NCI-H524 treated with DMSO at 0.1 percent for 48 hours (cell line): ENCODE measurements at places on chromosomes 3 and 15.

GRCh38 chr3:101791778-101792177, 12.8 kb downstream of the NXPE3 start:
- no peak for DNase-seq

DNA sequence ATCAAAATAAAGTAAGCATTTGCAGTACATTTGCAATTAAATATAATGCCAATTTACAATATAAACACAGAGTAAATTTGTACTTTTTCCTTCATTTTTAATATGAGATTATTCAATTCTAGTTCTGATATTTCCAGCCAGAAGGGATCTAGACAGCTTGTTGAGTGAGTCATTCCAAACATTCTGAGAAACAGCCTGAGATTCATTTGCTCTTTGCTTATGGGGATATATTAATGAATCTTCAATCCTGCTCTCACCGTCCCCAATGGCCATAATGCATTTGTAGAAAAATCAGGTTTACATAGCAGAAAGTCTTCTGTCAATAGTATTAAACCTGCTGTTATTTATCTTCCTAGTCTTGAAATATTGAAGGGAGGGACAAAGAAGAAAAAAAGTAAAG, 554.2 kb downstream of the TUSC7 start:
- DNase-seq, result no peak

DNA sequence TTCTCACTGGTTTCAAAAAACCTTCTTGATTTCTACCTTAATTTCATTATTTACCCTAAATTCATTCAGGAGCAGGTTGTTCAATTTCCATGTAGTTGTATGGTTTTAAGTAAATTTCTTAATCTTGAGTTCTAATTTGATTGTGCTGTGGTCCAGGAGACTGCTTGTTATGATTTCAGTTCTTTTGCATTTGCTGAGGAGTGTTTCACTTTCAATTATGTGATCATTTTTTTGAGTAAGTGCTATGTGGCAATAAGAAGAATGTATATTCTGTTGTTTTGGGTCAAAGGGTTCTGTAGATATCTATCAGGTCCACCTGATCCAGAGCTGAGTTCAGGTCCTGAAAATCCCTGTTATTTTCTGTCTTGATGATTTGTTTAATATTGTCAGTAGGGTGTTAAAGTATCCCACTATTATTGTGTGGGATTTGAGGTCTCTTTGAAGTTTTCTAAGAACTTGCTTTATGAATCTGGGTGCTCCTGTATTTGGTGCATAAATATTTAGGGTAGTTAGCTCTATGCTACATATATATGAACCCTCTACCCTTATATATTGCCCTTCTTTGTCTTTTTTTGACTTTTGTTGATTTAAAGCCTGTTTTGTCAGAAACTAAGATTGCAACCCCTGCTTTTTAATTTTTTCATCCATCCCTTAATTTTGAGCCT, 158.4 kb upstream of the TPRG1 start:
- no peak for DNase-seq

DNA sequence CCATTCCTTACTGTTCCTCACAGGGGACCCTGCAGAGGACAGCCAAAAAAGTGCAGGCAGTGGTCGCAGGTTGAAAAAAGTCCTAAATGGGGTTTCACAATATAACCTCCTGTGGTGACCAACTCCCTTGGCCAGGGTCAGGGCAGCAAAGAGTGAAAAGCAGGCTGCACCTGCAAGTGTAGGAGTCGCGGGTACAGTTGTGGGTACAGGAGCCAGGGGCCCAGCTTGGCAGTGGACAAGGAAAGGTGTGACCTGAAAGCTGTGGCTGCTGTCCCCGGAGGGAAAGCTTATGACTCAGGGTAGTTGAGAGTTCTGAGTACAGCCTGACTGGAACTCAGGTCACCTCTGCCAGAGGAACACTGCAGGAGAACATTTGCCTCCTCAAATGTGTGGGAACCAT, 1114.1 kb downstream of the ROBO2 start:
- DNase-seq, result no peak

DNA sequence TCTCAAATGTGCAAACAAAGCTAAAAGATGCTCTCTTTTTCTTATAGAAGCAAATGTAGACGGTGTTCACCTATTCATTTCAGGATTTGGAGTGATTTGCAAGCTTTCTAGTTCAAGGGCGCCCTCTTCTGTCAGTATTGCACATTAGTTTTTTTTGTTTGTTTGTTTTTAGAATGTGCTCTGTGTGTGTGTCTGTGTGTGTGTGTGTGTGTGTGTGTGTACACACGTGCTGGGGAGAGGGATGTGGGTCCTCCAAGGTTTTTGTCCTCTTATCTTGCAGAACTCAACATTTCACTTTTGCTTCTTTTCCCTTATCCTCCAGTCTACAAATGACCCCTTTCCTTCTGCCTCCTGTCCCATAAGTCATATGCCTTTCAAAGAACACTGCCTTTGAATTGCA, 23.5 kb downstream of the DNAH1 start:
- peak; percentile 12 for DNase-seq

GRCh38 chr3:188198760-188199327, 44.9 kb downstream of the LPP start:
- no peak for DNase-seq

GRCh38 chr3:47482366-47482765, 6.6 kb upstream of the SCAP start:
- DNase-seq, result no peak

GRCh38 chr15:85554852-85555521, 174.6 kb downstream of the AKAP13 start:
- no peak for DNase-seq

DNA sequence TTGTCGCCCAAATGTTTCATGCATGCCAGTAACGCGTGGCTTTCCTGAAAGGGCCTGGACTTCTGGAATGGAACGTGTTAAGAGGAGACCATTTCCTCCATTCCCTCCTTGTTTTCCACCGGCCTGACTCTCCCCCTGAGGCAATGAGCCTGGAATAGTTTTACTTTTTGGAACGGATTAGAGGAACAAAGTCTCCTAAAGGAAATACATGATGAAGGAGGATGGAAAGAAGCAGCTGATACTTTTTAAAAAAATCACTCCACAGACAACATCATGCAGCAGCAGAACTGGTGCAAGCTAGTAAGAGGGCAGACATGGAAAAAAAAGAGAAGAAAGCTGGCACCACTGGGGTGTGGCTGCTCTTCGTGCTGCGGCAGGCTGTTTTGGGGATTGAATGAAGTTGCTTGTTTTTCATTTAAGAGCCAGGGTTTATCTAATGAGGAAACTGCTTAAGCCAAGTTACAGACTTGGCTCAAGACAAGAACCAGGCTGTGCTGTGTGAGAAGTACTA, 3.6 kb upstream of the KBTBD12 start:
- DNase-seq, result no peak

GRCh38 chr3:50338965-50339364, 1.7 kb downstream of the RASSF1 start:
- DNase-seq, result no peak

- no peak for DNase-seq
These were observed 36.5 kb downstream of the HEG1 start for GRCh38 chr3:125019271-125019670.

- DNase-seq, result no peak
These were observed 2.3 kb upstream of the UBE3A start for GRCh38 chr15:25441111-25441510.

DNA sequence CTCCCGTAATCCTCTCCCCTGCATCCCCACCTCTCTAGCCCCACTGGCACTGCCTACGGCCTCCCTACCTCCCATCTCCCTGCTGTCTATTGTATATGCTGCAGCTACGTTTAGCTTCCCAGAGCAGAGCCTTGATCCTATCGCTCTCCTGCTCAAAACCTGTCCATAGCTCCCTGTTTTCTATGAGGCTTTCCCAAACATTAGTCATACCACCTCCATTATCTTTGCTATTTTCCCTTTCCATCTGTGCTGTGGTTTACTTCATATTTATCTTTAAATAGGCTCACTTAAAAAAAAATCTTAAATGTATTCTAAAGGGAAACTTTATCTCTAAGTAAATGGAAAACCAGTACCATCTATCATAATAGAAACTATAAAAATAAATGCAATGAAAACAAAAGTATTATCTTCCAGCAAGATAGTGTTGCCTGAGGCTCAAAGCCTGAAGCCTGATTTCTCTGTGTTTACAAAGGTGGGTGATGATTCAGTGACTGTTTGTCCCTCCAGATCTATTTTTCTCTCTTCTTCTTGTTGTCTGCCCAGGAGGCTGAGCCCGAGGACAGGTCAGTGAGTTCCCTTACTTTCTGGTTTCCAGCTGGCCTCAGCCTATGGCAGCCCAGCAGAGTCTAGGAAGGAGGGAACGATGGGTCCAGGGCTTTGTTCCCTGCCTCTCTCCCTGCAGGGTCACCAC, 397.1 kb upstream of the CFAP20DC start:
- no peak for DNase-seq

DNA sequence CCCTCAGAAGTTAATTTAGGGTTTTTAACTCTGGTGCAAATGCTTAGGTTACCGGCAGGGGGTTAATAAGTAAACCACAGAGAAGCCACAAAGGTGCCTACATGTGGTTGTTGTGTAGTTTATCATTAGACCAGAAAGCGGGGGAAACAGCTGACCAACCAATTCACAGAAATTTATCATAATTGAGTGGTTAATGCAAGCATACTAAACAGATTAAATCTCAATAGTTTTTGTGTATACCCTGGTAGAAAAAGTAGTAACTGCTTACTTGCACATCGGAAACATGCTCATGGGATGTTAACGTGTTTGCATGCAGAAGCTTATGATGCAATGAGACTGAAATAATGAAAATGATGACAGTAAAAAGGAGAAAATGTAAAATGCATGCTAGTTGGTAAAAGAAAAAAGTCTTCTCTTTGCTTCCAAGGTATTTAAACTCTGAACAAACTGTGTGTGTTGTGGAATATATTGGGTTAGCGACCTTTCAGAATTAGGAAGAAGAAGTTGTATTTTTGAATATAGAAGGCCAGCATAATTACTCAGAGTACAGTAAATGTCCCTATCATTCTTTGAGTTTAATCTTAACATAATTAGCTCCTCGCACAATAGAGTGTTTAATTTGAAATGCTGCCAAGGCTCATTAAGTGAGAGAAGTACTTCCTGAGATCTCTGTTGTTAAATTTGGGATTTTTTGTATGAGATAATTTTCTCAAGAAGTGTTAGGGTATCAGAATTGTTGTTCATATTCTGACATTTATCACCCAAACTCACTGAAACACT, 316.2 kb downstream of the PTPRG start:
- no peak for DNase-seq

- no peak for DNase-seq
These were observed 806.5 kb downstream of the OTOL1 start for GRCh38 chr3:162302983-162303624.

DNA sequence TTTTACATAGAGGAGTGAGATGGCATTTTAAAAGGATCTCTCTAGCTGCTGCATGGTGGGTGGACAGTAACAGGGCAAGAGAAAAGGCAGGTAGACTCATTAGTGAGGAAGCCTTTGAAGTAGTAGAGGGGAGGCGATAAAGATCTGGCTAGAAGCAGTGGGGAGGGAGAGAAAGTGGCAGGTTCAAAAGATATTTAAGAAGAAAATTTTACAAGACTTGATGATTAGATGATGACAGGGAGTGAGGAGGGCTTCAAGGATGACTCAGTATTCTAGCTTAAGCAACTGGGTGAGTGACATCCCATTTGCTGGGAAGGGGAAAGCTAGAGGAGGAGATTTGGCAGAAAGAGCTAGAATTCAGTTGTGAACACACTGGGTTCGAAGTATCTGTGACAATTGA, 3.8 kb upstream of the BRPF1 start:
- DNase-seq, result no peak

GRCh38 chr3:135084405-135084804, 289.3 kb downstream of the EPHB1 start:
- no peak for DNase-seq

DNA sequence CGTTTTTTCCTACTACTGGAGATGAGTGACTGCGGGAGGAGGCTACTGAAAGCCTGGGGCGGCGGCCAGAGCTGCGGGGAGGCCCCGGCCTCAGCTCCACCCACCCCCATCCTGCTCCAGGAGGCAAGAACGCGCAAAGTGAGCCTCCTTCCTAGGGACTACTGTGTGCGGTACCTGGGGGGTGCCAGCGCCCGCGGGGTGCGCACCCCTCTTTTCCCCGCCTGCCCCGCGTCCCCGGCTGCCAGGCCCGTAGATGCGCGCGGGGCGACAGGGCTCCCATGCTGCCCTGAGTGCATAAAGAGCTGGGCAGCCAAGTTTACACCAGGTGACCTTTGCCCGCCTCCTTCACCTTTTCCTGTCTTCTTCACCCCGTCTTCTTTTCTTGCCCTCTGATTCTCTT, 2.5 kb upstream of the USF3 start:
- no peak for DNase-seq

DNA sequence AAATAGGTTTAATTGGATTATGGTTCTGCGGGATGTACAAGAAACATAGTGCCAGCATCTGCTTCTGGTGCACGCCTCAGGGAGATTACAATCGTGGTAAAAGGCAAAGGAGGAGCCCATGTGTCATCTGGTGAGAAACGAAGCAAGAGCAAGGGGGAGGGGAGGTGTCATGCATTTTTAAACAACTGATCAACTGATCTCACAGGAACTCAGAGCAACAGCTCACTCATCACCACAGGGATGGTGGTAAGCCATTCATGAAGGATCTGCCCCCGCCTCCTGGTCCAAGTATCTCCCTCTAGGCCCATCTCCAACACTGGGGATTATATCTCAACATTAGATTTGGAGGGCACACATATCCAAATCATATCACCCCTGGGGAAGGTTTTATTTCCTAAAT, 42.1 kb upstream of the FGF7 start:
- no peak for DNase-seq

- DNase-seq, result no peak
These were observed 63.5 kb downstream of the CHRD start for GRCh38 chr3:184443364-184443763.

GRCh38 chr3:52529376-52530333, 4.0 kb downstream of the NT5DC2 start:
- no peak for DNase-seq

- DNase-seq, result no peak
These were observed 23.5 kb downstream of the LSM3 start for GRCh38 chr3:14201940-14202684.

- no peak for DNase-seq
These were observed 1215.2 kb downstream of the SI start for GRCh38 chr3:163863146-163863545.

GRCh38 chr3:48567090-48567489, 3.5 kb upstream of the UCN2 start:
- DNase-seq, result no peak

GRCh38 chr3:49806850-49807249, 3.8 kb downstream of the INKA1 start:
- no peak for DNase-seq

DNA sequence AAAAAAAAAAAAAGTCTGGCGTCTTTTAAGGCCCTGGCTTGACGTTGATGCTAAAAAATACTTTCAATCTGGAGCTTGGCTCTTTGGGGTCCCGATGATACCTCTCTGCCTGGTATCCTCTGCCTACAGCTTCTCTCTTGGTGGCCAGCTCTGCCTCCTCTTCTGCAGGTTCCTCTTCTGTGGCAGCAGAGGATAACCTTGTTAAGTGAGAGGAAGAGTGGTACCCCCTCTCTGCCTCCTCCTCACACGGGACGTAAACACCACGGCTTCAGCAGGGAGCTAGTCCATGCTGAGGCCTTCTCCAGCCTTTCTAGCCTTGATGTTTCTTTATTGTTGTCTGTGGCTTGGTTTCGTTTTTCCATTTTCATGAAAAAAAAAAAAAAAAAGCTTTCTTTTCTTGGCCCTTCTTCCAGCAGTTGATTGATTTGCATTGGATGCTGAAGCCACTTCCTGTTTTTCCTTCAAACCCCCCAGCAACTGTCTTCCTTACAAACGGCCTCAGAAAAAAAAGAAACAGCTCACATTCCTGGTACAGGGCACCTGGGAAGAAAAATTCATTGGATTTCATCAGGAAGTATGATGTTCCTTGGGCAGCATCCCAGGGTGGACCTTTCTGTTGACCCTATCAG, 59.7 kb downstream of the RORA start:
- no peak for DNase-seq
